ENCODE measurements at places on chromosomes 16 and 17.

DNA sequence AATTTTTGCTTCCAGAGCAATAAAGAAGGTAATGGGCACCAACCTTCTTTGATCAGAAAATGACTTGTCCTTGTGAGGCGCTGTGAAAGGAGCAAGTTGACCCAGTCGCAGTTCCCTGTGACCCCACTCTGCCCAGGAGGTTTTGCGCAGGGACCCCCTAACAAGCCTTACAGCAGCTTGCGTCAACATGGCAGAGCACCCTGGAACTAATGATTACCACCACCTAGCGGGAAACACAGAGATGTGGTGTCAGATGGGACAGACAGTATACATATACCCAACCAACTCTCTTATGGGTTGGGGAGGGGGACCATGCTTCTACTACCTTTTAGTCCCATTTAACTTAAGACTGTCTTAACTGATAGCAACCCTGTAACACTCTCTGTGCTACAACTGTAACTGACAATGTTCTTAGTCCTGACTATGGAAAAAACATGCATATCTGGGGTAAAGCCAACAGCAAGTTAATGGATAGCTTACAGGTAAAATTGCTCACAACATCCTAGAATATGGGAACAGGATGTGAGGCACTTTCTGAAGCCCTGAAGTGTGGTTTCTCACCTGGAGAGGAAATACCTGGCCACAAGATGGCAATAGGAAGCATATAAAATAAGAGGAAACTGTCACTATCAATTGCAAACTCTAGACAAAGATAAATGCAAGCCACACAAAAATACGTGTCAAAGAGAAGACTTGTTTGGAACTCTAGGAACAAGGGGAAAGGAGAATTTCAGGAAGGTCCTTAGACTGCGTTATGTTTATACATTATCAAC lies 3.0 kb downstream of the KARS1 start:
- no peak for DNase-seq

GRCh38 chr17:15348021-15348420 lies 6.6 kb upstream of the TEKT3 start:
- DNase-seq = no peak

DNA sequence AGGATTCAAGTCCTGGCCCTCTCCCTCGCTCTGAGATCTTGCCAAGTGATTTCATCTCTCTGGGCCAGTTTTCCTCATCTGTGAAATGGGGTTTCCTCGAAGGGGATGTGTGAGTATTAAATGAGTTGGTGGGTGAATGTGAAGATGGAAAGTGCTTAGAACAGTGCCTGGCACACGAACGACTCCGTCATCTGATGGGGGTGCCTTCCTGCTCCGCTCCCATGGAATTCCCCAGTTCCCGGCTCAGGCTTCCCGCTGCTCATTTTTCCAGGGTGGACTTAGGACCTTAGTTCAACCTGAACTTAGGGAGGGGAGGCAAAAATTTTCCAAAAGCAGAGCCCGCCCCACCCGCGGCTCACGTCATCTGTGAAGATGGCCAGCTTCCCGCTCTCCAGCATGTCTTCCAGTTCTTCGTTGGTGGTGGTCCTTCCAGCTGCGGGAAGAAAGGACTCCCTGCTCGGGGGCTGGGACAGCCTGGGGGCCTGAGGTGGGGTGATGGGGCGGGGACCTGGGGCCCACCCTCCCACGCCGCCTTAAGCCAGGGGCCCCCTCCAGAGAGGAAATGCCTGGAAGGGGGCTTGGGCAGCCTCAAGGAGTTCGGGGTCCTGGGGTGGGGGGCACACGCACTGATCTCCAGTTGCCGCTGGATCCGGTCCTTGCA lies 11.4 kb downstream of the HSD3B7 start:
- DNase-seq = no peak

- no peak for DNase-seq
These were observed 9.8 kb downstream of the DNAJA3 start for GRCh38 chr16:4435337-4436067.

DNA sequence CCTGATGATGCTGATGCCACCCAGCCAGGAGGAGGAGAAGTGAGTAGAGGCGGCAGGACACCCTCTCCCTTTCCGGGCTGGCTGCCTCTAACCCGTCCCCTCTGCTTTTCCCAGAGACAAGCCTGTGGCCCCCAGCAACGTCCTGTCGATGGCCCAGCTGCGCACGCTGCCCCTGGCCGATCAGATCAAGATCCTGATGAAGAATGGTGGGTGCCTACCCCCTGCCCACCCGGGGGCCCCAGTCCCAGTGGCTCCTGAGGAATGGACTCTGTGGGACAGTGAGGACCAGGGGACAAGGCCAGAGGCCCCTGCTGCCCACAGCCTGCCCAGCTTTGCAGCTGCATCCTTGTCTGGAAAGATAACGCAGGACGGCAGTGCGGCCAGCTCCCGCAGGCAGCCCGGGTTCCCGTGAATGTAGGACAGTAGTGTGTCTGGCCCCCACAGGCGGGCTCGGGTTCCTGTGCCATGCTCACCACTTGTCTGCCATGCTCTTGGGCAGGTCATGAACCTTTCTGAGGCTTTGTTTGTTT lies 19.9 kb downstream of the POLR3E start:
- no peak for DNase-seq

DNA sequence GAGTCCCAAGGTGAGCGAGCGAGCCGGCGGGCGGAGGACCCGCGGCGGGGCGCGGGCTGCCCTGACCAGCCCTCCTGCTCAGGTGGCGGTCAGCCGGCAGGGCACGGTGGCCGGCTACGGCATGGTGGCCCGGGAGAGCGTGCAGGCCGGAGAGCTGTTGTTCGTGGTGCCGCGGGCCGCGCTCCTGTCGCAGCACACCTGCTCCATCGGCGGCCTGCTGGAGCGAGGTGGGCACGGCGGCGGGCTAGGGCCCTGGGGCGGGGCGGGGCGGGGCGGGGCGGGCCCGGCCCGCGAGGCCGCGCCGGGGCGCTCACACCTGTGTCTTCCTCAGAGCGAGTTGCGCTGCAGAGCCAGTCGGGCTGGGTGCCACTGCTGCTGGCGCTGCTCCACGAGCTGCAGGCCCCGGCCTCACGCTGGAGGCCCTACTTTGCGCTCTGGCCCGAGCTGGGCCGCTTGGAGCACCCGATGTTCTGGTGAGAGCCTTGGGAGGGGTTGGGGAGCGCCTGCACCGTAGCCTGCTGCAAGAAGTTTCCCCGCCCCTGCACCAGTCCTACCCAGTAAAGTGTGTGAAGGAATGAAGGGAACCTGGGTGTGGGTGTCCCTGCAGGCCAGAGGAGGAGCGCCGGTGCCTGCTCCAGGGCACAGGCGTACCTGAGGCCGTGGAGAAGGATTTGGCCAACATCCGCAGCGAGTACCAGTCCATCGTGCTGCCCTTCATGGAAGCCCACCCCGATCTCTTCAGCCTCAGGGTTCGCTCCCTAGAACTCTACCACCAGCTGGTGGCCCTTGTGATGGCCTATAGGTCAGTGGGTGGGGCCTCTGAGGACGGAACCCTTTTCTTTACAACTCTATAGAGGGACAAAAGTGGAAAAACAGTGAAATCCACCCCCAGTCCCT lies 802 bp downstream of the SETD6 start:
- no peak for DNase-seq

DNA sequence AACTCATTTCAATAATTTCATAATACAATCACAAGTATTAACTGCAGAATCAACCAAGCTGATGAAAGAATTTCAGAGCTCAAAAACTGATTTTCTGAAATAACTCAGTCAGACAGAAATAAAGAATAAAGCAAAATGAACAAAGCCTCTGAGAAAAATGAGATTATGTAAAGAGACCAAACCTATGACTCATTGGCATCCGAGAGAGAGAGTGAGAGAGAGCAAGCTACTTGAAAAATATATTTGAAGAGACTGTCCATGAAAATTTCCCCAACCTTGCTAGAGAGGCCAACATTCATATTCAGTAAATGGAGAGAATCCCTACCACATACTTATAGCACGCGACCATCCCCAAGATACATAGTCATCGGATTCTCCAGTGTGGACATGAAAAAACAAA lies 1376.4 kb downstream of the CDH11 start:
- DNase-seq = no peak

DNA sequence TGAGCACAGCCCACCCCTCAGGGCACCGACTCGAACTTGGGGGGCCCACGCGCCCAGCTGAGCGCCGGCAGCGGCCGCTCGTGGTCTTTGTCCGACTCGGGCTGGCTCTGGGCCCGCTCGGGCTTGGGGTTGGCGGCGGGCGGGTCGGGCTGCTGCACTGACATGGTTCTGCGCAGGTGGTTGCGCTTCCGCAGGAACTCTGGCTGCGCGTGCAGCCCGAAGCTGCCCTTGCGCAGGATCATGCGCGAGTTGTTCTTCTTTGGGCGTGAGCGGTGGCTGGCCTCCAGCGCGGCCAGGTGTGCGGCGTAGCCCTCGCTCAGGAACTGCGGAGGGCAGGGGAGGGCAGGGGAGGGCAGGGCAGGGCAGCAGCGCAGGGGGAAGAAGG lies 11.1 kb downstream of the PIMREG start:
- DNase-seq = peak; percentile 9

- DNase-seq = peak; percentile 22
These were observed 14.7 kb upstream of the BCAR1 start for GRCh38 chr16:75265911-75266701.

- no peak for DNase-seq
These were observed 38.5 kb downstream of the USP22 start for GRCh38 chr17:21004016-21004930.

DNA sequence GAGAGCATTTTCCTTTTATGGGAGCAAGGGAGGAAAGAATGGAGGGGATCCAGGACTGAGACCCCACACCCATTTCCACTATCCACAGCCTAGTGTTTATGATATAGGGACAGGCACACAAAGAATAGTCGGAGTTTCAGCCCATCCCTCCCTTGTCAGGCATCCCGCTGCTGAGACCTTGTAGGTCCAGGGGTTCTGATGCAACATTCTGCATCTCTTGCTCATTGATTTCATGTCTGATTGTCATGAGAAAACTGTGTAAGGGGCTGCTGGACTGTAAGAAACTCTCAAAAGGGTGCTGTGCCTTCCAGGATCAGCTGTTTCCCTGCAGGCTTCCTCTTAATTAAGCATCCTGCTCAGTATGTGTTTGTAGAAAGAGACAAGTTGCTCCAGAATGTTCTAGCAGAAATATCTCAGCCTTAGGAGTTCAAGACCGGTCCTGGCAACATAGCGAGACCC lies 5.3 kb upstream of the POLR3E start:
- no peak for DNase-seq

DNA sequence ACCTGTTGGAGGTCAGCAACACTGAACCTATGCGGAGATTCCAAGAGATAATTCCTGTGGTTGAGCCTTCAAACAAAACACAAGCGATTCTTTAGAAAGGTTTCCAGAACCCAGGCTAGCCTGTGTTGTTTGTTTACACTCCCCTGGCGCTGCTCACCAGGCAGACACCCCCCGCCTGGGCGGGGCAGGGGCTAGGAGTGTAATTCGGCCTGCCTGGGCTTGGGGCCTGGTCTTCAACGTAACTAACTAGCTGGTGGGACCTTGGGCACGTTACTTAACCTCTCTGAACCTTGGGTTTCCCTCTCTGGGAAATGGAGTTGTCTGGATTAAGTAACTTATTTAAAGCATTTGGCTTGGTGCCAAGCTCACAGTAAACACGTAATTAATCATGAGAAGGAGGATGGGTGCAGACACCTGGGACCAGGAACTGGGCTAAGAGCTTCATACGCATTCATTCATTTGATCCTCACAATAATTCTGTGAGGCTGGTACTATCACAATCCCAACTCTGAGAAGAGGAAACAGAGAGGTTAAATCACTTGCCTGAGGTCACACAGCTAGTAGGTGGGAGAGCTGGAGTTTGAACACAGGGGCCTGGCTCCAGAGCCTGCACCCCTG lies 7.6 kb upstream of the ARHGAP27 start:
- no peak for DNase-seq

DNA sequence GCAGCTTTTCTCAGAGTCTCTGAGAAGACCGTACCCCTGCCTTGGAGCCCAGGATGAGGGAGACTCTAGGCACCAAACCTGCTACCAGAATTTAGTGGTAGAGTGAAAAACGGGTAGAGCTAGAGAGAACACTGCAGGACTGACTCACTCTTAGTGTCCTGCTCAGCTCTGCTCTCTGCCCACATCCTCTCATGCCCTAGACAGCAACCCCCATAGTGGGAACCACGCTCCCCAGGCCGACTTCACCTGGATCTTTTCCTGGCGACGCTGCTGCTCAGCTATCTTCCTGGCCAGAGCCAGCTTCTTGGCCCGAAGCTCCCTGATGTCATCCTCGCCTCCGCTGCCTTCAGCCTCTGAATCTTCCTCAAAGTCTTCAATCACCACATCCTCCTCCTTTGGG lies 26.7 kb downstream of the HIC1 start:
- DNase-seq = peak; percentile 24

DNA sequence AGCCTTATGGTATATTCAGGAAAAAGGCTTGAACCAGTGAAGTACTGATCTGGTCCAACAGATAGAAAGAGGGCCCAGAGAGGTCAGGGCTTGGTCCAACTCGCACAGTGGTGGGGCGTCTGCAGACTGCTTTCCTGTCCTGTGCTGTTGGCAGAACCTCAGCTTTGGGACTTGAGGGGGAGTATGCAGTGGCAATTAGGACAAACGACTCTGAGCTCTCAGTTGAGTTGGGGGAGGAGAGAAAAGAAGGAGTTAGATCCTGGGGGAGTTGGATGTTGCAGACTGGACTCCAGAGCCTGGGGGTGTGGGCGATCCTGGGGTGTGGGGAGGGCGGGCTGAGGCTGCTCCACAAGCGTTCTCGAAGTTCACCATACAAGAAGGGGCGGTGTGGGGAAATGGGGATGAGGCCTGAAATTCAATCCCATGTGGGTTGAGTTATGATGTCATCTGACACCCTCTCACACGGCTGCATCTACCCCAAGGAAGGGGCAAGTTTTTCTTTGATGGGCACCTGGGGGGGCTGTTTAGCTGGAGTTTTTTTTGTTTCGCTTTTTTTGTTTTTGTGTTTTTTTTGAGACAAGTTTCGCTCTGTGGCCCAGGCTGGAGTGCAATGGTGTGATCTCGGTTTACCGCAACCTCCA lies 14.6 kb downstream of the GRB7 start:
- DNase-seq = no peak

GRCh38 chr17:4931963-4932362 lies at the start of gene GP1BA:
Gene GP1BA, plus strand, starts transcription at chr17:4932277. Its CDS starts 328 bp downstream, at chr17:4932605.
- peak; percentile 53 for DNase-seq

DNA sequence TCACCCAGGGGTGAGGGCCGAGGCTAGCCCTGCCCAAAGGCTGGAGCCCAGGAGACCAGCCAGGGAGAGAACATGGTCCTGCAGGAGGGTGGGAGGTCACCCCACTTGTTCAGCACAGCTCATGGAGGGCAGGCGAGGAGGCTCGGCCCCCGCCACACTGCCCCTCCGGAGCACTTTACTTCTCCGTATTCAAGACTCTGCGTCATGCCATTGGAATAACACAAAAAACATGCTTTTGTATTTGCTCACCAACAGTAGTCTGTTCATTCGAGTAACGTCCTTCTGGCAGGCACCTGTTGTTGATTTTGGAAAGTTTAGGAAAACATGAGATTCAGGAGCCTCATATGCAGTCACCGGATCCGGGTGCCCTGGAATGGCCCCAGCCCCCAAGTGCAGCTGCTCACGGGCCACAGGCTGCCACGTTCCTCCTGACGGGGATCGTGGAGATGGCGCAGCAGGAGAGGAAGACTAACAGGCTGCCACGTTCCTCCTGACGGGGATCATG lies 81.1 kb upstream of the DNAH17 start:
- DNase-seq = no peak

- no peak for DNase-seq
These were observed 83.3 kb downstream of the WDR59 start for GRCh38 chr16:74901606-74902005.

- no peak for DNase-seq
These were observed 992 bp downstream of the GDPD1 start for GRCh38 chr17:59221159-59221847.

GRCh38 chr17:82959990-82960418 lies 119.4 kb upstream of the METRNL start:
- DNase-seq = no peak

Data from inflammatory macrophage treated with lipopolysaccharide for 4 hours (primary cell).